ENCODE measurements at places on chromosomes 11 and 22.

- no peak for DNase-seq
These were observed 604 bp upstream of the POLR3H start for GRCh38 chr22:41544671-41545476.

GRCh38 chr22:46240907-46241306 lies 9.2 kb downstream of the CDPF1 start:
- DNase-seq, result no peak

DNA sequence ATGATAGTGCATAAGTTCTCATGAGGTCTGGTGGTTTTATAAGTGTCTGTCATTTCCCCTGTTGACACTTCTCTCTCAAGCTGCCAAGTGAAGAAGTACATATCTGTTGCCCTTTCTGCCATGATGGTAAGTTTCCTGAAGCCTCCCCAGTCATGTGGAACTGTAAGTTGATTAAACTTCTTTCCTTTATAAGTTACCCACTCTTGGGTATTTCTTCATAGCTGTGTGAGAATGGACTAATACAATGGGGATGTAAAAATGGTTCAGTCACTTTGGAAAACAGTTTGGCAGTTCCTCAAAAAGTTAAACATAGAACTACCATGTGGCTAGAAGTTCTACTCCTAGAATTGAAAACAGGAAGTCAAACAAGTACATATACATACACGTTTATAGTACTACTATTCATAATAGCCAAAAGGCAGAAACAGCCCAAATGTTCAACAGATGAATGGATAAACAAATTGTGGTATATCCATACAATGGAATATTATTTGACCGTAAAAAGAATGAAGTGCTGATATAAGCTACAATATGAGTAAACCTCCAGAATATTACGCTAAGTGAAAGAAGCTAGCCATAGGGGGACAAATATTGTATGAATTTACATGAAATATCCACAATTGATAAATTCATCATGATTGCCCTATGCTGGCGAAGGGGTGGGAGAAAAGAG lies 16.0 kb upstream of the DKK3 start:
- no peak for DNase-seq

GRCh38 chr22:30054067-30054763 lies 26.0 kb upstream of the HORMAD2 start:
- DNase-seq, result no peak

DNA sequence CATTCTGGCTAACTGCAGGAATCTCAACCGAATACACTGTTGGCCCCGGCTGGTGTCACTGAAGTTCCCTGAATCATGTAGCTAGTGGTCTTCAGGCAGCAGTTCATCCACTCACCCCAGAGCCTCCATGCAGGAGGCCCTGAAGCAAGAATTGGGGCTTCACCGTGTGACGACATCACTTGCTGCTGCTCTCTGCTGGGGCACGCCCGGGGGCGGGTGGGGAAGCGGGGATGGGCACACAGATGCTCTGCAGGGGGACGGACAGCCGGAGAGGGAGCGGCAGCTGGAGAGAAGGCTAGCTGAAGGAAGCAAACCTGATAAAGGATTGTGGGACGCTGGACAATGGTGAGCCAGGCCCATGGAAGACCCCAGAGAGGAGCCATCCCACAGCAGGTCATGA lies 17.0 kb downstream of the B3GAT1 start:
- DNase-seq, result no peak
